ENCODE measurements at places on chromosomes 1 and 21. TPM values are rescaled to one million over a fixed set of nuclear protein-coding genes. Genes with fewer than 3 reads are reported as not detected.

Gene ELAVL4
- total RNA-seq = not detected

Gene LRRC41
- 142 TPM for total RNA-seq

Gene RNU1-2
- total RNA-seq = under 0.01 TPM

Gene SPATA1
- total RNA-seq = 0.88 TPM

Gene RHBDL2
- 0.57 TPM for total RNA-seq

Gene DOCK7
- total RNA-seq = 96.4 TPM

Gene DBT
- total RNA-seq = 5.0 TPM

Gene ANKRD65
- under 0.01 TPM for total RNA-seq

Gene KCNK2
- 0.44 TPM for total RNA-seq

Gene SOD1
- 107 TPM for total RNA-seq

Gene UBE2J2
- total RNA-seq = 62.3 TPM

Gene MPZ
- total RNA-seq = 0.44 TPM

Gene LCE2C
- not detected for total RNA-seq

Gene RGS18
- not detected for total RNA-seq

Gene TNNI3K
- total RNA-seq = not detected

Gene KRTAP19-5
- total RNA-seq = not detected

Gene DNAJC28
- 0.86 TPM for total RNA-seq

Gene TNFRSF18
- not detected for total RNA-seq

Gene ASPM
- 58.0 TPM for total RNA-seq

Gene AMY2A
- total RNA-seq = not detected

Gene CLDN17
- not detected for total RNA-seq

Gene HFM1
- total RNA-seq = 0.22 TPM

Gene NCF2
- 0.14 TPM for total RNA-seq

Gene MROH9
- 0.43 TPM for total RNA-seq

Gene HRNR
- not detected for total RNA-seq

Gene S100A7
- not detected for total RNA-seq

Gene CR2
- total RNA-seq = not detected

Gene CTBS
- 15.3 TPM for total RNA-seq

Gene LRRC53
- not detected for total RNA-seq
